ENCODE measurements at places on chromosomes 11 and 22. TPM values are rescaled to one million over a fixed set of nuclear protein-coding genes. Genes with fewer than 3 reads are reported as not detected.

The TBX1 gene
- 1.1 TPM for total RNA-seq

The NAALAD2 gene
- not detected for total RNA-seq

- no peak overlapping the region for H3K4me3 ChIP-seq
- no peaks in the 10 kb centered on the region for H3K27me3 ChIP-seq
- H3K36me3 ChIP-seq: no peaks in the 10 kb centered on the region
These were observed 14.5 kb downstream of the DCHS1 start for GRCh38 chr11:6640985-6641701.

DNA sequence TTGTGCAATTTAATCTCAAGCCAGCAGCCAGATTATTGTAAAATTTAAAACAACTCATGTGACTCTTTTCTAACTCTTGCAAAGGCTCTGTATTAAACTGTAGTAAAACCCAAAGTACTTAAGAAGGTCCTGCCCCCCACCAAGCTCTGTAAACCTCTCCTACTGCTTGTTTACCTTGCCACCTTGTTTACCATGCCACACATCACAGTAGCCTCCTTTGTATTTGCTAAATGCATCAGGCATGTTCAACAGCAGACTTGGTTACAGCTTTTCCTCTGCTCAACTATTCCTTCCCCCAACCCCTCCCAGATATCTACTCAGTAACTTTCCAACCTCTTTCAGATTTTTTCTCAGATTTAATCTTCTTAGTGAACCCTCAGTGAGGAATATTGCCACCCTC, 861.6 kb downstream of the METTL15 start:
- no peaks in the 10 kb centered on the region for H3K36me3 ChIP-seq
- H3K27ac ChIP-seq: no peak overlapping the region
- no peak overlapping the region for H3K4me3 ChIP-seq

DNA sequence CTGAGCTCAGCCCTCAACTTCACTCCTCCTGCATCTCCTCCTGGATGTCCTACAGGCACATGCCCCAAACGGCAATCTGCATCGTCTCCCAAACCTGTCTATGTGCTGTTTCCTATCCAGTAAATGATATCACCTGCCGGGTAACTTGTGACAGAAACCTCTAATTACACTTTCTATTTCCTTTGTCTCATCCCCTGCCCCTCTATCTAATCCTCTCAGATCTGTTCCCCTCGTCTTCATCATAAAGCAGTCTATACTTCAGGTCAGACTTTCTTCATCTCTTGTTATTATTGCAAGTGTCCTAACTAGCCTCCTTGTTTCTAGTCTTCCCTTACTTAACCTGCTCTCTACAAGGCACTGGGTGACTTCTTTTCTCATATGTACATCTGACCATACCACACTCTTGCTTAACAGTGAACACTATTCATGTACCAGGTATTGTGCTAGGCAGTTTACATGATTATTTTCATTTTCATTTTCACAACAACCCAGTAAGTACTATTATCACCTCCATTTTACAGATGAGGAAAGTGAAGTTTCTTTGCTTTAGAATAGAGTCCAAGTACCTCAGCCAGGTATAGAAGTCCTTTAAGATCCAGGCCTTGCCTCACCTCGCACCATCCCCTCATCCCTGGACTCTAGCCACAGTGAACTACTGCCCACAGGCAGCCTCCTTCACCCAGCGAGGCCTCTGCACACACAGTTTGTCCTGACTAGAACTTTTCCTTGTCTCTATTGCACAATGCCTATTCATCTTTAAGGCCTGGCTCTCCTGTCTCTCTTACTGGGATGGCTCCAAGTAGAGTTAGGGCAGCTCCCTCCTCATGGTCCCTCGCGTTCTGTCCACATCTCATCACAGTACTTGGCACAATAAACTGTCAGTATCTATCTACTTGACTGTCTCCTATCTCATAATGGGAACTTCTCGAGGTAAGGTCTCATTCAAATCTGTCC, 22.1 kb upstream of the UCP3 start:
- peak overlapping the region; percentile 82 for H3K4me3 ChIP-seq
- peaks cover 42% of the 10 kb centered on the region for H3K4me1 ChIP-seq
- no peaks in the 10 kb centered on the region for H3K27me3 ChIP-seq
- H3K36me3 ChIP-seq: peaks cover 1% of the 10 kb centered on the region

DNA sequence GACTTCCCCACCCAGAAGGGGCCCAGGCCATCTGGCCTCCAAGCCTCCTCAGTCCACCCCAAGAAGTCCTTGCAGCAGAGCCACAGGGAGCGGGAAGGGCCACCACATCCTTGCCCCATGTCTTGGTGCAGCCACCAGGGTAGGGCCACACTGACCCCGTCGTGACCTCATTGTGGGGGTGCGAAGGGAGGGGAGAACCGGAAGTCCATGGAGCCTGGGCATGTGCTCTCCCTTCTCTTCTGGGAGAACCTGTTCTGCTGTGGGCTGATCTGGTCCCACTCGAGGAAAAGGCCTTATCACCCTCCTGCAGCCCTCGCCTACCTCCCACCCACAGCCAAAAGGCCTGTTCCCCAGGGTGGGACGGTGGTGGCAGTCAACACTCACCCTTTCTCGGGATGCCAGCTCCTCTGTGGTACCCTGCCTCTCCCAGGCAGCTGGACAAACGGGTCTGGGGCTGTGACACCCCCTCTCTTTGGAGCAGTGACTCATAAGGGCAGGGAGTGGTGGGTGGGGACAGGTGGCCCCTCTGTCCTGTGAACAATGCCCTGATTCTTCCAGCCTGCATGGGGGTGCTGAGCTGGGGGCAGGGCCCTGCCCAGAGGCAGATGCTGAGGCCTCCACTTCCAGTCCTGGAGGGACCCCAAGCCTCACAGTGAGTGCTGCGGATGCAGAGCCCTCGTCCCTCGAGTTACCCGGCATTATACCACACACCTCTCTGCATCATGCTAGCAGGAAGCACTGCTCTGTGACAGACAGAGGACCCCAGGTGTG, 14.6 kb upstream of the CTSD start:
- H3K27ac ChIP-seq: peak overlapping the region; percentile 73
- H3K27me3 ChIP-seq: no peaks in the 10 kb centered on the region
- no peaks in the 10 kb centered on the region for H3K36me3 ChIP-seq
- peak overlapping the region; percentile 65 for H3K4me3 ChIP-seq
- peaks cover 58% of the 10 kb centered on the region for H3K4me1 ChIP-seq

- DNase-seq: no peak
- H3K4me1 ChIP-seq: peaks cover 35% of the 10 kb centered on the region
- H3K27me3 ChIP-seq: peaks cover 26% of the 10 kb centered on the region
- H3K36me3 ChIP-seq: no peaks in the 10 kb centered on the region
- no peak overlapping the region for H3K4me3 ChIP-seq
- H3K27ac ChIP-seq: no peak overlapping the region
These were observed 30.7 kb downstream of the WEE1 start for GRCh38 chr11:9604134-9604533.

GRCh38 chr11:71499546-71499945, 27.5 kb upstream of the KRTAP5-7 start:
- H3K27me3 ChIP-seq: no peaks in the 10 kb centered on the region
- no peaks in the 10 kb centered on the region for H3K4me1 ChIP-seq
- no peak overlapping the region for H3K27ac ChIP-seq
- no peak for DNase-seq
- no peak overlapping the region for H3K4me3 ChIP-seq
- peaks cover 21% of the 10 kb centered on the region for H3K36me3 ChIP-seq
